Myocyte (in vitro differentiated cells): ENCODE measurements at places on chromosomes 5 and 9. TPM values are rescaled to one million over a fixed set of nuclear protein-coding genes. Genes with fewer than 3 reads are reported as not detected.

The KCNV2 gene
- total RNA-seq = not detected in 2 replicates

The PCDHB8 gene
- 9.5 and 10.4 TPM in 2 replicates for total RNA-seq

The TBC1D9B gene
- total RNA-seq = 82.2 and 98.3 TPM in 2 replicates

The ANKRD55 gene
- not detected in 2 replicates for total RNA-seq
